DMS79 treated with DMSO at 0.1 percent for 48 hours (cell line): ENCODE measurements at places on chromosomes 12 and 14.
A peak's percentile ranks its signal among the peaks of the same experiment; 100 is the strongest.

DNA sequence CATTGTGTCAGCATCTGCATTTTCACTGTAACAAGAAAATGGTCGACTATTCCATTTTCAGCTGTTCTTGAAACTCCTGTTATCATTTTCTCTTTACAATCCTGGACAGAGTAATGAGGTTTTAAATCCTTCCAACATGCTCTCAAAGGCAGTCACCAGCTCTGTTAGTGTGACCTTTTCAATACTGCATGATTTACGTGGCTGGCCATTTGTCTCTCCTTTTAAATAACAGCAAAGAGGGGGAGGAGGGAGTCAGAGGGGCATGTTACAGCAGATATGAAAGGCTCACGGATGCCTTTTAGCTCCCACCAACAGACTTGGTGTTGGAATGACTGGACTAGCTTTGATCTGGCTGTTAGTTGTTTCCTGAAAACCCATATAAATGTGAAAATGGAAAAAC lies 1251.2 kb downstream of the AACS start:
- no peak for DNase-seq

GRCh38 chr12:113365639-113366395 lies 7.4 kb downstream of the PLBD2 start:
- DNase-seq: no peak

DNA sequence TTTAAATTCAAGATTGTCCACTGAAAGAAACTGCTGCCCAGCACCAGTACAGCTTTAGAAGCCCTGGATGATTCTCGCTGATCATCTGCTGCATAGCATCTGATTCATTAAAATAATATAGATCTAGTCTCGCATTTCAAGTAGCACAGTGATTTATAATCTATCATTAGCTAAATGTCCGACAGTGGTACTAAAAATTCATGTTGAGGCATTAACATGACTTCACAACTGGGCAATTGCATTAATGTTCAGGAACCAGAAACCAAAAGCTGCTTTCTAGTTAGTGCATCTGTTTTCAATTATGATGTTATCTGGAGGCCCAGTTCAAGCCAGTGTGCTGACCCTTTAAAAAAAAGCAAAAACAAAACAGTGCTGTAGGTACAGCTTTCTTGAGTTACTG lies 1987.2 kb upstream of the SEL1L start:
- no peak for DNase-seq

GRCh38 chr12:3357950-3358525 lies 133.0 kb upstream of the PRMT8 start:
- no peak for DNase-seq

DNA sequence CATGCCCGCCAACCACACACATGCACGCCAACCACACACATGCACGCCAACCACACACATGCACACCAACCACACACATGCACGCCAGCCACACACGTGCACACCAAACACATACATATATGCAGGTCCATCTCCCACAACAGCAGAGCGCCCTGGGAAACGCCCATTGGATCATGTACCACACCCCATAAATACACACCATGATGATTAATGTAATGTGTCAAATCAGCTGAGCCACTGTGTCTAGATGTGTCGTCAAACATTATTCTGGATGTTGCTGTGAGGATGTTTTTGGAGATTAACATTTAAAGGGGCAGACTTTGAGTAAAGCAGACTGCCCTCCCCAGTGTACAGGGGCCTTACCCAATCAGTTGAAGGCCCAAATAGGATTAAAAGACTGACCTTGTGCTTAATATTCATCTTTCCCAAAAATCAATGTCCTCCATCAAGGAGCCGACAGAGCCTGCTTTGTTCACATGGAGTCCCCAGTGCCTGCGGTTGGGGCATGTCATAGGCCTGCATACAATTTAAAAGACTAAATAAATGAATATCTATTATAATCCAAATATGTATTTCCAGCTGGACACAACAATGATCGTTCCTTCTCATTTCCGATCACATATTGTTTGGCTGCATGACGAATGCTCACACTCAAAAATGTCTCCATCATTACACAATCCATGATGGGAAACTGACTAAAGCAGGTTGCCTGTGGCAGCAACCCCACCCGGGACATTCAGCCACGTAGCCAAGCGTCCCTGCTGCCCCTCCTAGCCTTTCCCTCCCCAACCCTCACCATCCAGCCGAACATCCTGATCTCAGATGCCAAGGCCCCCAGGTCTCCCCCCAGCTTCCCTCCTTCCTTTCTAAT lies 23.2 kb upstream of the BDKRB2 start:
- no peak for DNase-seq

- peak; percentile 5 for DNase-seq
These were observed 70.7 kb downstream of the RASSF8 start for GRCh38 chr12:26028953-26029735.

GRCh38 chr14:23579311-23579630 lies 681 bp upstream of the JPH4 start:
- DNase-seq: no peak
